Smooth muscle cell of the brain vasculature (primary cell): ENCODE measurements at places on chromosomes 3 and 15.

DNA sequence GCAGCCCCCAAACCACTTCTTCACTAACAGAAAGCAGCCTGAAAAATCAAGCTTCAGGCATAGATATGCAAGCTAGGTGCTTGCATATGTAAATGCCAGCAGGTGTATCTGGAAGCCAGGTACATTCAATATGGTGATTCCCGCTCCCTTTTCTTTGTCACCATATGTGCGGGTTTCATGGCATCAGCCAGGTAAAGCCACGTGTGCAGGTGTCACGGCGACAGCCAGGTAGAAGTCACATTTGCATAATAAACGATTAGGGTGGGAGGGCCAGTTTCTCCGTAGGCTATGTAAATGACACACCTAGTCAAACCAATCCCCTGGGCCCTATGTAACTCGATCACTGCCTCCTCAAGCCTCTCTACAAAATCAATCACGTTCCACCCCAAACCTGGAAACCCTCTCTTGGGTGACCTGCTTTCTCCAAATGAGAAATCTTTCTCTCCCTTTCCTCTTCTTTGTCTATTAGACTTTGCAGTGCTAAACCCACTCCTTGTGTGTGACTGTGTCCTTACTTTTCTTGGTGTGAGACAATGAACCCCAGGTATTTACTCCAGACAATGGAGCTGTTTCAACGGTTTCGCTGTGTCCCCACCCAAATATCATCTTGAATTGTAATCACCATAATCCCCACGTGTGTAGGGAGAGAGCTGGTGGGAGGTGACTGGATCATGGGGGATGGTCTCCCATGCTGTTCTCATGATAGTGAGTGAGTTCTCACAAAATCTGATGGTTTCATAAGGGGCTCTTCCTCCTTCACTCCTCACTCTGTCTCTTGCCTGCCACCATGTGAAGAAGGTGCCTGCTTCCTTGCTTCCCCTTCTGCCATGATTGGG, 44.6 kb downstream of the ONECUT1 start:
- no peak for DNase-seq

GRCh38 chr3:35800960-35801459, 161.7 kb downstream of the ARPP21 start:
- no peak for DNase-seq

- DNase-seq: peak; percentile 62
Measured at GRCh38 chr3:175511219-175511785, 652.2 kb downstream of the NAALADL2 start.

- no peak for DNase-seq
Measured at GRCh38 chr15:85726454-85726853, 68.3 kb downstream of the KLHL25 start.

GRCh38 chr3:196706327-196706726, 5.7 kb downstream of the CEP19 start:
- no peak for DNase-seq

DNA sequence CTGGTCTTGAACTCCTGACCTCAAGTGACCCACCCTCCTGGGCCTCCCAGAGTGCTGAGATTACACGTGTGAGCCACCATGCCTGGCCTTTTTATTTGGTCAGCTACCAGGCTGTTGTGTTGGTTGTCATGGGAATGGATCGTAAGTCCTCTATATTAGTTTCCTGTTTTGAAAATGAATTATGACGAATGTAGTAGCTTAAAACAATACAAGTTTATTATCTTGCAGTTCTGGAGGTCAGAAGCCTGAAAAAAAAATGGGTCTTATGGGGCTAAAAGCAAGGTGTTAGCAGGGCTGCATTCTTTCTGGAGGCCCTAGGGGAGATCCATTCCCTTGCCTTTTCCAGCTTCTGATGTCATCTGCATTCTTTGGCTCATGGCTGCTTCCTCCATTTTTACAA, 25.1 kb upstream of the HERC1 start:
- DNase-seq: no peak

DNA sequence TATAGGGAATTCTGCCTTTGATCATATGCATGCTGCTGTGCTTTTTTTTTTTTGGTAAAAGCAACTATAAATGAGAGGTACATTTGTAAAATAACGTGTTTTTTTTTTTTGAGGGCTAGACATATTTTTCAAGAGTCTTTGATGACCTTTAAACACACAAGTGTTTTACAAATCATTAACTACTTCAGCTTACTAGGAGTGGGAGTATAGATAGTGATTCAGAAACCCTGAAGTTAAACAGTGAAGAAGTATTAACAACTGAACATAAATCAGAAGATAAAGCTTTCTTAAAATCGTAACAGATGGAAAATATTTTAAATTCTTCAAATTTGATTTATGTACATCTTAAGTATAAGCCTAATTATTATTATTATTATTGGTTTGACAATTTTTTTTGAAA, 2.9 kb upstream of the GMNC start:
- DNase-seq: no peak

DNA sequence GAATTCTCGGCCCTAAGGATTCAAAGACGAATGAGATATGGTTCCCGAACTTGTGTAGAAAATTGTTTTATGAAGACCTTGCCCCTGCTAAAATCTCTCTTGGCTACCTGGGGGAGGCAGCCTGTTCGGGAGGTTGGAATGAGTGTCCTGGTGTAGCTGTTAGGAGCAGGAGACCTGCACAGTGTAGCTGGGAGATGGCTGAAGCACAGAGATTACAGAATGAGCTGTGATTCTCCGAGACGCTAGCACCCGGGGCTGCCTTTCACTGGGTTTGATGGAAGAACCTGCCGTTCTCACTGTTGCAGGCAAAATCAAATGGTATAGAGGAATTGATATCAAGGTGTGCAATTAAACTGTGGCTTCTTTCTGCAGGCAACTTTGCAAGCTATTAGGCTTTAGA, 68.0 kb downstream of the TRAK1 start:
- no peak for DNase-seq

- DNase-seq: no peak
Measured at GRCh38 chr3:167520266-167521005, 46.6 kb upstream of the SERPINI2 start.

GRCh38 chr3:9600597-9600996, 47.0 kb upstream of the LHFPL4 start:
- DNase-seq: no peak

- no peak for DNase-seq
Measured at GRCh38 chr3:46811615-46812236, 51.5 kb downstream of the MYL3 start.

GRCh38 chr3:169634618-169635236, 28.8 kb downstream of the MECOM start:
- no peak for DNase-seq

GRCh38 chr3:15535732-15536131, 14.2 kb upstream of the COLQ start:
- DNase-seq: no peak

DNA sequence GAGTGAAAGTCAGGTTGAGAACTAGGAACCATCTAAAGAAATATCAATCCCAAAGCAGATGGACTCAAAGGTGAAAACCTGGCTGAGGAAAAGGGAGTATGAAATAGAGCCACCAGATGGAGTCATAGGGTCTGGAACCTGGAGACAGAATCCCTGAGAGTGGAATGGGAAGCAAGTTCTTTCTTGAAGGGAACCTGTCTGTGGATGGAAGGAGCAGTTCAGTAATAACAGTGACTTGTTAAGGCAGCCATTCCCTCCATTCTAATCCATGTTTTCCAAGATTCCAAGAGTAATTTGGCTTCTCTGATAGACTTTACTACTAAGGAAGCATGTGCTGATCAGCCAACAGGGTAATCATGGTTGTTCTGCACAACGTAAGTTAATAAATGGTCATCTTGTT, 22.5 kb upstream of the AQP9 start:
- no peak for DNase-seq

DNA sequence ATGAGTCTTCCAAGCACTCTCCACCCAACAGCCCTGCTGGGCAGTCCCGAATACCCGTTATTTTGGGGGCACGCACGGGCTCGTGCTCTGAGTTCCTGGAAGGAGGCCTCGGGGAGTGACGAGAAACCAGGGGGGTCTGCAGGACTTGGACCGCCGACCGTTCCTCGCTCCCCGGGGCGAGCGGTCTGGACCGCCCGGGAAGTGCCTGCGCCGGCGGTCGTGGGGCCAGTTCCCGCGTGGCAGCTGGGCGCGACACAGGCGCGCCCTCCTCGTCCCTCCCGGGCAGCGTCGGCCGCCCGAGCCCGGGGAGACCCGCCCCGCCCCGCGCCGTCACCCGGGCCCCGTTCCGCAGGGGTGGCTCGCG, 387 bp downstream of the GNB4 start:
- no peak for DNase-seq

DNA sequence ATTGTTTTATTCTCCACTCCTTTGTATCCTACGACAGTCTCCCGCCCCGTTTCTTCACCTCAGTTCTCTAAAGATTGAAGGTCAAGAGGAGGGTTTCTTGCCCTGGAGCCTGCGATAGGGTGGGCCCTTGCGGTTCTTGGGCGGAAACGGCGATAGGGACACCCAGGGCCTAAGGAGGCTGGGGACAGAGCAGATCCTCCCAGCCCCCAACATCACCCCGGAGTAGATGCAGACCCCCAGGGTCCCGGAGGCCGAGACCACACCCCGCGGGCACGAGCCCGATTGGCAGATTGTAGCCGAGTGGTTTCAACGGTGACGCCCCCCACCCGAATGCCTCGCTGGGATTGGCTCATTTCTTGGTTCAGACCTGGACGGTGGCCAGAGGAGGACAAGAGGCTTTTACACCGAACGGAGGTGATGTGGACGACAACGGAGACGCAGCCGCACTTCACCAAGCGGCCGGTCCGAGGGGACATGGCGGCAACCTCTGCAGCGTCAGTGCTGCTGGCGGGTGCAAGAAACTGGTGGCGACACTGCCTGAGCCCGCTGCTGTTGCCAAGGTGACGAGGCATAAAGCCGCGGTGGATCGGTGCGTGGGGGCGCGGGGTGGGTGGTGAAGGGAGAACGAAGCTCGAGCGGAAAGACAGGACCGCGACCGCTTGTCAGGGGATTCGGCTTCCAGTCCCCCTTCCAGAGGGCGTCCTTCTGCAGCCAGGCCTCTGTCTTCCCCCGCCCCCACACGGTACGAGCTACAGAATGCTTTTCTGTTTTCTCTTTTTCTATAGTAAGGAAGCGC, 19.0 kb upstream of the MCF2L2 start:
- peak; percentile 58 for DNase-seq

DNA sequence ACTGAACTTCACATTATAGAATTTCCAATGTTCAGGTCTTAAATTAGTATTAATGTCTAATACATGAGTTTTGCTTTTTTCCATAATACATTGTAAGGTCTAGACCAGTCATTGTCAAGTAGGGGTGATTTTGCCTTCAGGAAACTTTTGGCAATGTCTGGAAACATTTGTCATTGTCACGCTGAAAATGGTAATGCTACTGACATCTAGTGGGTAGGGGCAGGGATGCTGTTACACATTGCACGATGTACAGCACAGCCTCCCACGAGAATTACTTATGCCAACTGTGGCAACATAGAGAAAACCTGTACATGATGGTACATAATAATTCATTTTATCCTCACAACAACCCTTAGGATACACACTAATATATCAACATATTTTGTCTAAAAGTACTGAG, 384.1 kb downstream of the CADM2 start:
- DNase-seq: no peak

DNA sequence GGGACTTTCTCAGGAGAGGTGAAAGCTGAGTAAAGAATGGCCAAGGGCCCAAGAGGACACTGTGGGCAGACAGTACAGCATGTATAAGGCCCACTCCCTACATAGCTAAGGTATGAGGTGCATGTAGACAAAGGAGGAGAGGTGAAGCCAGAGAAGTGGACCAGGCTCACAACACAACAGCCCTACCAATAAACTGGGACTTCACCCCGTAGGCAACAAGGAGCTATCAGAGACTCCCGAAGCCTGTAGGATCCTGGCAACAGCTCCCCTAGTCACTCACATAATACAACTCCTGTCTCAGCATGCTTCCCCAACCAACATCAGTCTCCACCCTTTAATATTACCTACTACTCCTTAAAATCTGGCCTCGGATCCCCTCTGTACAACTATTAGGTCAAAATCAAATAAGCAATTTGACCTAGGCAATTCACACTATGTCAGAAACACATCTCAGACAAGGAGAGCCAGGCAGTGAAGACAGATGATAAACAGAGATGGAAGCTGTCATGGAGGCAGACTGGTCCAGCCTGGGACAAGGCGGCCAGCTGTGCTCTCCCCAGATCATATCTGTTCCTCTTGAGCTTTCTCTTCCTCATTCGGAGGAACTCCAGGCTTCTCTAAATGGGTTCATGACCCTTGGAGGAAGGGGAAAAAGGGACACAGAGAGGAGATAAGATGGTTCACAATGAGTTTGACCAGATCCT, 1.4 kb downstream of the XXYLT1 start:
- DNase-seq: no peak
